ENCODE measurements at places on chromosomes 13 and 19.

- no peak for DNase-seq
Observed at GRCh38 chr13:24748061-24748400, 15.9 kb upstream of the RNF17 start.

DNA sequence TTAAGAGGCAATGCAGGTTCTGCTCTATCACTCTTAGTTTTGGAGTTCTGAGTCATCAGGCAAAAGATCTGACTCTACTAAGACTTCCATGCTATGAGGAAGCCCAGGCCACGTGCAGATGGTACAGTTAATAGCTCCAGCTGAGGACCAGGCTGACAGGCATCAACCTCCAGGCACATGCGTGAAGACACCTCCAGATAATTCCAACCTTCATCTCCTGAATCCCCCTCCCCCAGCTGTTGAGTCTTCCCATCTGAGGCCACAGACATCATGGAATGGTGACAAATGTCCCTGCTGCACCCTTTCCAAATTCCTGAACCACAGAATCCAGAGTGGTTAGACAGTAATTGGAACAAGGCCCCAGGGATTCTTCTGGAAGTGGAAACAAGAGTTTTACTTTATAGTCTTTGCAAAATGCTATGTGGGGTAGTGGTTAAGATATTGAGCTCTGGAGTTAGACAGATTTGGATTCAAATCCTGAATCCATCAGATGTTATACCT, 183.8 kb downstream of the KLF5 start:
- no peak for DNase-seq

- no peak for DNase-seq
Observed at GRCh38 chr19:55488986-55489710, 912 bp downstream of the SSC5D start.

DNA sequence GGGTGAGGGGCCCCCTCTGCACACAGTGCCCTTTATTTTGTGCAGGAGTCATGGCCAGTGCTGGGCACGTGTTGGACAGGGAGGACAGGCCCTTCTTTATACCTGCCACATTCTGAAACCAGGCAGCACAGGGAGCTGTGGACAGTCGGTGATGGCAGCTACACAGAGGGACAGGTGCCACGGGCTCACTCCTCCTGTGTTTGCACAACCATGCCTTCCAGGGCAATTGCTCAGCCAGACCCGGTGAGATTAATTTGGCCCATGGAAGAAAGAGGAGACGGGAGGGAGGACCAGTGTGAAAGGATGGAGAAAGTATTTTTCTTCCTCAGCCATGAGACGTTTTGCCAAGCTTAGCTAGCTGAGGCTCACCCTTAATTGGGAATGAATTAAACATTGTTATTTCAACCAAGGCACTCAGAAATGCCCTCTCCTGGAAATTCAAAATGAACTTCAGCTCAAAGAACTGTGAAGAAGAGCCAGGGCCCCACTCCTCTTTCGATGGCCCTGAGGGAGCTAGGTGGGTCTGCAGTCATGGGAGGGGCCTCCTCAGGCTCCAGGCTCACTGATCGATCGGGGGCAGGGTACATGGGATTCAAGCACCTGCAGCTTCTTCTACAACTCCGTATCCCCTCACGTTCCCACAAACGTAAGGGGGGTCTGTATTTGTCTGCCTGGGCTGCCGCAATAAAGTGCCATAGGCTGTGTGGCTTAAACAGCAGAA, 41.2 kb downstream of the SHISA2 start:
- DNase-seq = no peak

DNA sequence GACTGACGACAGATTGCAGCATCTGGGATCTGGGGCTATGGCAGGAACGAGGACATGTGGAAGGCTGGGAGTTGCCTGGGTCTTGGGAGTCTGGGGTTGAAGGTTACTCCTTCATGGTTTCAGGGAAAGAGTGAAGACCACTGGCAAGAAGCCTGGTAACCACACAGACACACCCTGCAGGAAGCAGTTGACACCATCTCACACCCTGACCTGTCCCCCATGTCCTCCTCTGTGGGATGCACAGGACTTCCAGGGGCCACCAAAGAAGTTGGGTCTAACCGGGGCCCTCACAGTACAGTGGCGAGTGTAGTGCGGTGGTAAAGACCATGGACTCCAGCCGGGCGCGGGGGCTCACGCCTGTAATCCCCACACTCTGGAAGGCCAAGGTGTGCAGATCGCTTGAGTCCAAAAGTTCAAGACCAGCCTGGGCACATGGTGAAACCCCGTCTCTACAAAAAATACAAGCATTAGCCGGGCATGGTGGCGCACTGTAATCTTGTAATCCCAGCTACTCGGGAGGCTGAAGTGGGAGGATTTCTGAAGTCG, 10.6 kb upstream of the FFAR2 start:
- no peak for DNase-seq

DNA sequence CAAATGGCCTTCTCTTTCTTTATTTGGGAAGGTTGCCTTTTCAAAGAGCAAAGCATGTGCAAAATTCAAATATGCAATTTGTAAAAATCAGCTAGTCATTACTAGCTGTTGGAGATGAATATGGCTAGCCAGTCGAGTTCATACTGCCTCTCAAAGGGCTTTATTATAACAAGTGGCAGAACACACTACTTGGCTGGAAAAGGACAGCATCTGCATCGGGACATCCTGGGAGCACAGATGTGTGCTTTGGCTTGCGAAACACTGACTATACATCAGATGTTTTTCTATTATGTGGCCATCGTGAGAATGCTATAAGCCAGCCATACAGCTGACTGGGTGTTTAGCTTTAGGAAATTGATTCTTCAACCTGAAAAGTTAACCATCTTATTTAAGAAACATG, 424.2 kb downstream of the KCTD12 start:
- DNase-seq = no peak

GRCh38 chr13:79485014-79485811, 4.3 kb downstream of the NDFIP2 start:
- peak; percentile 55 for DNase-seq

DNA sequence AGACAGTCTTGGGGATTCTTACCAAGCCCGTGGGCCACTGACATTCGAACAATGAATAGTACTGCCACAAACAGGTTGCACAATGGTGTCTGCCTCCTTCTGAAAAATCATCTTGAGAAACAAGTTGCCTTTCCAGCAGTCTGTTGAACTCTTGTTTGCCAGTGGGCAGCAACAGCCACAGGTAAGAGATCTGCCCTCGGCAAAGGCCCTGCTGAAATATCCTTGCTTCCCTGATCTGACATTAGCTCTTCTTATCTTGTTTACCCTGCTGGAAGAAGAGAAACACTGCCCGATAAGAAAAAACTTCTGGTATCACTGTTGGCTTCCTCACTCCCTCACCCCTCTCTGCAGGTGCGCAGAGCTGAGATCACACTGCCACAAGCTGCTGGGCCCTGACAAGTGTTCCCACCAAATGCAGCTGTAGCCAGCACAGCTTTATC, 2.0 kb downstream of the DOCK9 start:
- DNase-seq = peak; percentile 53

GRCh38 chr19:30361107-30361447, 11.1 kb upstream of the ZNF536 start:
- no peak for DNase-seq

DNA sequence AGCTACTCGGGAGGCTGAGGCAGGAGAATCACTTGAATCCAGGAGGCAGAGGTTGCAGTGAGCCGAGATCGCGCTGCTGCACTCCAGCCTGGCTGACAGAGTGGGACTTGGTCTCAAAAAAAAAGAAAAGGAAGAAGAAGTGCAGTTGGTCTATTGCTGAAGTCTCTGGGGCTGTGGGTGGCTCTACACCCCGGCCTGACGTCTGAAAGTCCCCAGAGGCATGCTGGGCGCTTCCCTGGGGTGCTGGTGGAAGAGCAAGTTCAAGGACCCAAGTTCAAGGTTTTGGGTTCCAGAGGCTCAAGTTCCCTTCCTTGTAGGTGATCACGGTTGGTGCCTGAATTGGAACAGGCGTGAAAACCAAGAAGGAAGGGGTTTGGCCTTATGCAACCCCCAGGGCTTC, 3.8 kb downstream of the HCN2 start:
- no peak for DNase-seq

DNA sequence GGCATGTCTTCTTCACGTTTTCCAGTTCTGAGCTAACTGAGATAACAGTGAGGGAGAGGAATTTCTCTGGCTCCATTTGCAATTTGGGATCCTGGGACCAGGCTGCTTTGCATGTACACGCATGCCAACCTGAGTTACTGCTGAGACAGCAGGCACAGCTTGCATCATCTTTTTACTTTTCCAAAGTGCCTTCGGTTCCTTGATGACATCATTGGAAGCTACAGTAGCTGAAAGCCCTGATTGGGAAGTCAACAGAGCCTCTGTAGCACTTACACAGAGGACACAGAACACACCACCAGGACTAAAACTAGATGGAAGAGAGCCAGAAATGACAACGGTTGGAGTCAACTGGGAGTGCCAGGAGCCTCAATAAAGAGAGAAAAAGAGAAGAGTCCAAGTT, 399.1 kb upstream of the GPC6 start:
- DNase-seq = no peak

All from SJSA1 (cell line).